ENCODE measurements at places on chromosomes 6 and 20.

GRCh38 chr6:119197271-119197670, 118.8 kb upstream of the FAM184A start:
- DNase-seq: no peak

DNA sequence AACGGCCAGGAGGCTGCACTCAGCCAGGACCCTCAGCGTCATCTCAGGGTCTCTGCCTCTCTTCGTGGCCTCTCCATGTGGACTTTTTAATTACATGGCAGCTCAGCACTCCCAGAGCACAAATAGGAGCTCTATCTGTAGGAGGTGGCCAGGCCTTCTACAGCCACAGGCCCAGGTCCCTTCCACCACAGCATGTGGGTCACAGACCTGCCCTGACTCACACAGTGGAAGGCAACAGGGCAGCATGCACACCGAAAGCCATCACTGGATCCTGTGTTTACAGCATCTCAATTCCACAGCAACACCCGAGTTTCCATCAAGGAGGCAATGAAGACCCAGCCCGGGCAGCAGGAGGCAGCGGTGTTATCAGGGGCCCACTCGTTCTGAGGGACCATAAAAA, 65.8 kb upstream of the CD93 start:
- no peak for DNase-seq

- DNase-seq: peak; percentile 24
Measured at GRCh38 chr6:146968041-146968760, 236.0 kb upstream of the STXBP5 start.

- no peak for DNase-seq
Measured at GRCh38 chr6:24564081-24564480, 69.3 kb downstream of the ALDH5A1 start.

DNA sequence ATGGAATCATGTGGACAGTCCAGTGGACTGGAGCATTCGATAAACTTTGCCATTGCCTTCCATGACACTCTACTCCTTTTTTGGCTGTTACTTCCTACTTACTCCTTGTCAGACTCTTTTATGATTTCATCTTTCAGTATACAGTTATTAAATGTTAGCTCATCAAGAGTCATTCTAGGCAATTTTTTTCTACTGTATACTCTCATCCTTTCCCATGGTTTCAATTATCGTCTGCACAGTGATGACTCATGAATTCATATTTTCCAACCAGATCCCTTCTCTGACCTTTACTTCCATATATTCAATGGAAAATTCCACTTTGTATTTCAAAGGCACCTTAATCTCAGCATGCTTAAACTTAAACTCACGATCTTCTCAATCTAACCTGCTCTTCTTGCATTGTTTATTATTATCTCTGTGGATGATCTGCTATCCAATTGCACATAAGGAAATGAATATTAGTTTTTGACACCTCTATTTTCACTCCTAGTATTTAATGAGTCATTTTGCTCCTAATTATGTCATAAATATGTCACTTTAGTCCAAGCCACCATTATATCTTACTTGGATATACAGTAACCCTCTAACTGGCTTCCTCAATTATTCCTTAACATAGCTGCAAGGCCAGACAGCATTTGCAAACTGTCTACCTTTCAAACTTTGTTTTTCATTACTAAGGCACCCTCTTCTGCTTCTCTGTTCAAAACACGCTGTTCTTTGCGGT, 427.5 kb downstream of the PHF3 start:
- DNase-seq: no peak

DNA sequence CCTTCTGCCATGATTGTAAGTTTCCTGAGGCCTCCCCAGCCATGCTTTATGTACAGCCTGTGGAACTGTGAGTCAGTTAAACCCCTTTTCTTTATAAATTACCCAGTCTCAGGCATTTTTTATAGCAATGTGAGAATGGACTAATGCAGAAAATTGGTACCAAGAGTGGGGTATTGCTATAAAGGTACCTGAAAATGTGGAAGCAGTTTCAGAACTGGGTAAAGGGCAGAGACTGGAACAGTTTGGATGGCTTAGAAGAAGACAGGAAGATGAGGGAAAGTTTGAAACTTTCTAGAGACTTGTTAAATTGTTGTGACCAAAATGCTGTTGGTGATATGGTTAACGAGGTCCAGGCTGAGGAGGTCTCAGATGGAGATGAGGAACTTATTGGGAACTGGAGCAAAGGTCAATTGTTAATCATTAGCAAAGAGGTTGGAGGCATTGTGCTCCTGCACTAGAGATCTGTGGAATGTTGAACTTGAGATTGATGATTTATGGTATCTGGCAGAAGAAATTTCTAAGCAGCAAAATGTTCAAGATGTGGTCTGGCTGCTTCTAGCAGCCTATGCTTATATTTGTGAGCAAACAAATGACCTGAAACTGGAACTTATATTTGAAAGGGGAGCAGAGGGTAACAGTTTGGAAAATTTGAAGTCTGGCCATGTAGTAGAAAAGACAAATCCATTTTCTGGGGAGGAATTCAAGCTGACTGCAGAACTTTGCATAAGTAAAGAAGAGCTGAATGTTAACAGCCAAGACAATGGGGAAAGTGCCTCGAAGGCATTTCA, 79.0 kb upstream of the GMDS start:
- DNase-seq: no peak

GRCh38 chr6:160408528-160408927, 60.4 kb downstream of the SLC22A3 start:
- DNase-seq: no peak

GRCh38 chr20:36483919-36484808, 57.2 kb upstream of the MYL9 start:
- peak; percentile 57 for DNase-seq

Measured in T47D (cell line).